ENCODE measurements at places on chromosomes 12 and 14.

DNA sequence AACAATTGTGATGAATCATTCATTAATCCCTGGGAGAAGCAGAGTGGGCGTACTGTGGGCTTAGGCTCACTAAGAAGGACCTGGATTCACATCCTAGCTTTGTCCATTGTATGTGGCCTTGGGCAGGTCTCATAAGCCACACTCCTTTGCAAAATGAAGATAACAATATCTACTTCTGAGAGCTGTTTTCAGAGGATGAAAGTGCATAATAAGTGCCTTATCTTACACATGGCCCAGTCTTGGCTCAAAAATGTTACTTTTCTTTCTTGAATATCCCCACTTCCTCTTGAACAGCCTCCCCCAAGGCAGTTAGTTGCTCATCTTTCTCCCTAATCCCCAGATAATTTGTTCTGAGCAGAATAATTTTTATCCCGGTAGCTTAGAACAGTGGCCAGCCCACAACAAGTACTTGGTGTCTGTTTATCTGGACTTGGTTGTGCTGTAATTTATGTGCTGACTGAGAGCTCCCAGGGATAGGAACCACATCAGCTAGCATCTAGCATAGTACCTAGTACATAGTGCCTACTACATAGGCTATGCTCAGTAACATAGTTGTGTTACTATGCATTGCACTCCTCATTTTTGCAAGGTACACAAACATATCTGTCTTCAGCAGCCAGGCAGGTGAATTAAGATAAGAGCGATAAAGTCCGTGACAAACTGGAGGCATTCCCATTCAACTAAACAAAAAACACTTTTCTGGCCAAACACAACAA lies 61.7 kb upstream of the NUDT4 start:
- no peak for DNase-seq

GRCh38 chr14:35940291-35940690 lies 114.2 kb downstream of the BRMS1L start:
- DNase-seq = no peak

DNA sequence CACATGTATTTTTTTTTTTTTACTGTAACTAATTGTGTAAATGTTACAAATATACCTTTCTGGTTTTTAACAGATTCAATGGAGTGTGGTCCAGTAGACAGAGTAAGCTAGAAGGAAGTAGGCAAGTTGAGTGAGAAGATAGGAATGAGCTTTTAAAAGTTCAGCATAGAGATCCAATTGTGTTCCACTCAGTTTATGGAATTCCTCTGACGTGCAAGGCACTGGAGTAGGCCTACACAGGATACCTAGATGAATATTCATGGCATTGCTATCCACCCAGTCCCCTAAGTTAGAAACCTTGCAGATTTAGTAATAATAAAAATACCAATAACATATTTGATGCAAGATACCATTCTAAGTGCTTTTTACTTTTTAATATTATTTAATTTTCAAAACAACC lies 225.6 kb upstream of the ARID2 start:
- no peak for DNase-seq

GRCh38 chr12:93978553-93978952 lies 169.8 kb upstream of the PLXNC1 start:
- DNase-seq = no peak

DNA sequence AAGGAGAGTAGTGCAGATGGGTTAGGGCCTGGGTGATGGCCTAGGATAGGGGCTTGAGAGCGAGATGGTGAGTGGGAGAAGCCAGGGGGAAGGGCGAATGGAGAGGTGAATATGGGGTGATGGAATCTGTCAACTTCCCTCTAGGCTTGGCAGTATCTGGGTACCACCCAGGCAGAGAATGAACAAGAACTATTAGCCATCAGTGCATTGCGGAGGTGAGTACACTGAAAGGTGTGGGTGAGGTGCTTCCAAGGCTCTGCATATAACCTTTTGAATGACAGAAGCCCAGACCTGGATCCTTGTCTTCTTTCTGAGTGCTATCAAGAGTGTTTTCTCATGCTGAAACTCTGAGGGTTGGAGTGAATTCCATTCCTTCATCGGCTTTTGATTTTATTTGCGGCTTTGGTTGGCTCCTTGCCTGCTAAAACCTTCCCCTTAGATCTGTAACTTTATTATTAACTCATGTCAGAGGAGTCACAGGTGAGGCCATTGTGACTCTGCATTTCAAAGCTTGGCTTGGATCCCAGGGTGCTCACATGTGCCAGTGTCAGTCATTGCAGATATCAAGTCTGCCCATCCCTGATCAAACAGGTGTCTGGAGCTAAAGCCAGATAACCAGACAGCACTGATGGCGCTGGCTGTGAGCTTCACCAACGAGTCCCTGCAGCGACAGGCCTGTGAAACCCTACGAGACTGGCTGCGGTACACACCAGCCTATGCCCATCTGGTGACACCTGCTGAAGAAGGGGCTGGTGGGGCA lies 18.6 kb downstream of the PEX5 start:
- DNase-seq = no peak

DNA sequence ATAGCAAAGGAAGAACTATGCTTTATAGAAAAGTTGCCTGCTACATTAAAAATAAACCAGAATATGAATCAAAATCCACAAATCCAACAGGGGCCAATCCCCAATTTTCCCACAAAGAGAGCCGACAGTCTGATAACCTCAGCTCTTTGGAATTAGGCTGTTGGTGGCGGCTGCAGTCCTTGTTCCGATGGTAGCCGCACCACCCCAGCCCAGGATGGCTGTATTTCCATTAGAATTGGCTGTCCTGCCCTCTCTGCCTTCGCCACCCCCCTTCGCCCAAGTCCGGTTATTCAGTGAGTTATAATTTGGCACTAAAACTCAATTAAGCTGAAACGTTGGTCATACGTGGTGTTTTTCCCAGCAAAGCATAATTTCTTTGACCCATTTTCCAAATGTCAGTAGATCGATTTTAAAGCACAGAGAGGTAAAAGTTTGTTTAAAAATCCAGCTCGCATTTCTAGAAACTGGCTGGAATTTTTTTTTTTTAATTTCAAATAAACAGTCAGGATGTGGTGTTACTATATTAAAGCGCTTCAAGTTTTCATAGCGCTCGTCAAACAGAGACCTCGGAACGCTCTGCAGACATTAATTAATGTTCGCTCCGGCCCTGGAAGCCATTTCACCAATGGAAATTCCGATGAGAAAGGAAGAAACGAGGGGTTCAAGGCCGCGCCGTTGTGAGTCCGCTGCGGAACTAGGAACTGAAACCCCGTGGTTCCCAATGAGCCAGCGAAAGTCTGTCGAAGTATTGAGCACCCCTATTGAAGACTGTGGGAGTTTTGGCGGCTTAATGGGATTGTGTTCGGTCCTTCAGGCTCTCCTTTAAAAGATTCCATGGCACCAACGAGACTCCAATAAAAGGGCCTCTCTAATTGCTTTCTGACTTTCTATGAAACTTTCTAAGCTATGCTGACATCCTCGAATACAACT lies 104.8 kb upstream of the DIO3 start:
- no peak for DNase-seq

GRCh38 chr14:79483477-79484388 lies 727.6 kb downstream of the DIO2 start:
- no peak for DNase-seq

GRCh38 chr12:104498211-104498801 lies 41.6 kb downstream of the CHST11 start:
- no peak for DNase-seq
